ENCODE measurements at places on chromosomes 5 and 9.

DNA sequence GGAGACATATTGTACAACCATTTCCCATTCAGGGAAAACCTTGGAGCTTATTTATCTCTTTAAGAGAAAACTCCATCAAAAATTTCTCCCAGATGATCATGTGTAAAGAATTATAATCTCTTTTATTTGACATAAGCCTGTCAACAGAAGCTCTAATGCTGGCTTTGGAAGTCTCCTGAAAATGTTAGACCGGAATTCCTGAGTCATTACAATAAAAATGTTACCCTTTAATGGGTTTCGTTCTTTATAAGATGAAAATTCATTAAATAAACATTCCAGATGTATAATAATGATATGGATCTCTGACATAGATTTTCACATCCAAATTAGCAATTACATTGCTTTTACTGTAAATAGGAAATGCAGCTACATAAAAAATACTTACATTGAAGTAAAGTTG, 1036.4 kb downstream of the EFNA5 start:
- no peak for DNase-seq

DNA sequence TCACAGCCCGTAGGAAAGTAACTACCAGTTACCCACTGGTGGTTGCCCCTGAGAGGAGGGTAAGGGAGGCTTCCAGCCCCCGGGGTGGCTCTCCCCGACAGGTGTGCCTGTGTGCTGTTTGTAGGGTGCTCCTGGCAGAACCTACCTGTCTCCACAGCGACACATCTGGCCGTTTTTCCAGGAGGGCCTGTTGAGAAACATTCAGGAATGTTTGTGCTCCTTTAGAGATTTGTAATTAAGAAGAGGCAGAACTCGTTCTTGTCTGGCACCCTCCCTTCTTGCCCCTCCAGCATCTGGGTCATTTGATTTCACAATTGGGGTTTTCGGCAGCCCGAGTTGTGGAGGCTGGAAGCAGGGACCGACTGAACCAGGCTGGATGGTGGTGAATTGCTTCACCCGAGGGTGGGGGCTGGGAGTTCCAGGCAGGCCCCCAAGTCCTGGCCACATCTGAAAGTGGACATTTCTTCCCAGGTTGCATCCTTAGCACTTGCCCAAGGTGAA, 74.2 kb downstream of the WWC1 start:
- DNase-seq, result peak; percentile 35

- DNase-seq, result no peak
Measured at GRCh38 chr9:28912621-28913020, 1339.3 kb upstream of the C9orf72 start.

DNA sequence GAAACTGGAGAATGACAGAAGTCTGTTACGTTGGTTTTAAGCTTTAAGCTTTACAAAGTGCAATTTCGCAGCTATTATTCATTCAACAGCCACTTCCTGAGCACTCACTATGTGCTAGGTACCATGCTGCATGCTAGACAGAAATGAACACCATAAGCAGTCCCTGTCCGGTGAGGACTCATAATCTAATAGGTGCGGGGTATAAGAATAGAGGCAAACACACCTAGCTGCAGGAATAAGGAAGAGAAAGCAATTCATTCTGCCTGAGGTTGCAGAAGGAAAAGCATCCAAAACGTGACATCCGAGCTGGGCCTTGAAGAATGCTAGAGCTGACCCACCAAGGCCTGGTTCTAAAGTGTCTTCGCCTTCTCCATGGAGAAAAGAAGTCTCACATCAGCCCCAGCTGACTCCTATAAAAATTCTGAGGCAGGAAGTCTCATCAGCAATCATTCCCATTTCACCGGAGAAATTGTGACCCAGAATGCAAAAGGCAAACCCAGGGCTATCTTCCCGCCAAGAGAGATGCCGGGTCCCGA, 542 bp downstream of the FKBP15 start:
- DNase-seq, result no peak

- peak; percentile 29 for DNase-seq
Measured at GRCh38 chr5:35003018-35003957, 44.5 kb downstream of the AGXT2 start.

GRCh38 chr5:180059326-180059725, 12.2 kb downstream of the RNF130 start:
- no peak for DNase-seq

- peak; percentile 67 for DNase-seq
Measured at GRCh38 chr9:136847826-136848392, 1.3 kb upstream of the PHPT1 start.

GRCh38 chr9:131287359-131287758, 2.2 kb upstream of the PLPP7 start:
- DNase-seq, result no peak
